ENCODE measurements at places on chromosomes 2 and 18. TPM values are rescaled to one million over a fixed set of nuclear protein-coding genes. Genes with fewer than 3 reads are reported as not detected.
A peak's percentile ranks its signal among the peaks of the same experiment; 100 is the strongest.

DNA sequence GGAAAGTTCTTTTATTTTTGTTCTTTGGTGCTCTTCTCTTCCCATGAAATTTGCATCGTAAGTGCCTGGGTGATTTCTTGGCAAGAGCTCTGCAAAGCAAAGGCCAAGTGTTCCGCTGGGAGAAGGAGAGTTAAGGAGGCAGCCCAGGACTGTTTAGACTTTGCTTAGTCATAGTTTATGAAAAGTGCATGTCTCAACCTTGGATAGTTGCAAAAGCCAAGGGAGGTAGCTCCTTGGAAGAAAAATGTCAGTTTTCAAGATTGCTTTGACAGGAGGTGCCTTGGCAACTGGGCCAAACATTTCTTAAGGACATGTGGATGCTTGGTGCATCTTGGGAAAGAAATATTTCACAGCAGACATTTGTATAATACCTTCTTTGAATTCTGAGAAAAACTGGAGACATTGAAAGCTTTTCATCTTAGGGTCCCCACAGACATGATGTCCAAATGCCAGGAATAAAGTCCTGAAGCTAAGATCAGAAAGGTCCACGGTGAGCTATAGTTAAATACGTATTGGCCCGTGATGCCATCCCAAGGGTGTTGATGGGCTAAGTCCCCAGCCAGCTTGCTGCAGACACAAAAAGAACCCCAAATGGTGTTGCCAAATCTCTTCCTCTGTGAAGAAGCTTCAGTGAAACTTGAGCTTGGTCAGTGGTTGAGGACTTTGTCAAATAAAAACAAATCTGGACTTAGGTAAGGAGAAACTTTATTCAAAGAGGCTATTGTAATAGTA lies 96.3 kb upstream of the THUMPD2 start:
- no peaks in the 10 kb centered on the region for H3K36me3 ChIP-seq
- H3K4me3 ChIP-seq: no peak overlapping the region
- H3K27ac ChIP-seq: no peak overlapping the region
- H3K4me1 ChIP-seq: no peaks in the 10 kb centered on the region
- DNase-seq: no peak

NLRC4 gene
- total RNA-seq: 0.26 TPM

C2orf15 gene
- total RNA-seq: 3.9 TPM

GALR1 gene
- total RNA-seq: not detected

SLC5A7 gene
- total RNA-seq: not detected

DNA sequence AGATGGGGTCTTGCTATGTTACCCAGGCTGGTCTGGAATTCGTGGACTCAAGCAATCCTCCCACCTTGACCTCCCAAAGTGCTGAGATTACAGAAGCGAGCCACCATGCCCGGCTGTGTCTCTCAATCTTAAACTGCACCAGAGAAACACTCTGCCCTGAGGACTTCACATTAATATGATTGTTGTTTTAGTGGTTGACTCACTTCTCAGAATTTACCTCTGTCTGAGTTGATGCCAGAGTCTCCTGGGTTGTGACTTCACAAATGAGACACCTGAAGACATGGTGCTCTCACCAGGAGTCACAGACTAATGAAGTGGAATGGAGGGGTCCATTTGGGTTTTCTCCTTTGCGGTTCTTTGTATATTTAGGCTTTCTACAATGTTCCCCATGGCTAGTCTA lies 61.0 kb upstream of the TGIF1 start:
- H3K27ac ChIP-seq: no peak overlapping the region
- DNase-seq: no peak
- no peaks in the 10 kb centered on the region for H3K36me3 ChIP-seq
- H3K4me1 ChIP-seq: no peaks in the 10 kb centered on the region

- H3K4me1 ChIP-seq: no peaks in the 10 kb centered on the region
- H3K27me3 ChIP-seq: no peaks in the 10 kb centered on the region
- no peak for DNase-seq
- no peak overlapping the region for H3K4me3 ChIP-seq
These were observed 361.6 kb downstream of the SOX11 start for GRCh38 chr2:6053743-6054142.

CLEC4F gene
- 3.3 TPM for total RNA-seq

PXDN gene
- 41.9 TPM for total RNA-seq

SKOR2 gene
- total RNA-seq: not detected

GRCh38 chr2:100809506-100809905 lies 10.4 kb upstream of the NPAS2 start:
- no peak for DNase-seq
- H3K27ac ChIP-seq: no peak overlapping the region
- no peaks in the 10 kb centered on the region for H3K36me3 ChIP-seq
- H3K4me3 ChIP-seq: no peak overlapping the region
- H3K4me1 ChIP-seq: peaks cover 9% of the 10 kb centered on the region
- no peaks in the 10 kb centered on the region for H3K27me3 ChIP-seq

DNA sequence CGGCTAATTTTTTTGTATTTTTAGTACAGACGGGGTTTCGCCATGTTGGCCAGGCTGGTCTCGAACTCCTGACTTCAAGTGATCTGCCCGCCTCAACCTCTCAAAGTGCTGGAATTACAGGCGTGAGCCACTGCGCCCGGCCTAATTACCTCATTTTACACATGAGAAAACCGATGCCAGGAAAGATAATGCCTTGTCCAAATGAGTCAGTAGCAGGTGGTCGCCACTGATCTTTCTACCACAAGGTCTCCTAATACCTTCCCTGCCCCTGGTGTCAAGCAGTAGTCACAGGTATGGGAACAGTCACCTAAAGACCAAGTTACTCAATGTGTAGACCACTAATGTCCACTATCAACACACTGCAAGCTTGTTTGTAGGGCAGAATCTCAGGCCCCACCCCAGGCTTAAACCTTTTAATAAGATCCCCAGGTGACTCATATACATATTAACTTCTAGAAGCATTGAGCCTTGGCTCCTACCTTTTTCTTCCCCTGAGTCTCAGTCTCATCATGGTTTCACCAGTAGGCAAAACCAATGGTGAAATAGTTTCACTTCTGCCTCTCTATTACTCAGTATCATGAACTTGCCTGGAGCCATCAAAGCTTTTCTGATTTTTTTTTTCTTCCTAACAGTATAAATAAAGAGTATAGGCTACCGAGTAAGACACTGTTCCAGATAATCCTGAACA lies 6.9 kb upstream of the EPB41L5 start:
- no peak overlapping the region for H3K4me3 ChIP-seq
- H3K27me3 ChIP-seq: no peaks in the 10 kb centered on the region
- no peak for DNase-seq
- no peaks in the 10 kb centered on the region for H3K36me3 ChIP-seq

DNA sequence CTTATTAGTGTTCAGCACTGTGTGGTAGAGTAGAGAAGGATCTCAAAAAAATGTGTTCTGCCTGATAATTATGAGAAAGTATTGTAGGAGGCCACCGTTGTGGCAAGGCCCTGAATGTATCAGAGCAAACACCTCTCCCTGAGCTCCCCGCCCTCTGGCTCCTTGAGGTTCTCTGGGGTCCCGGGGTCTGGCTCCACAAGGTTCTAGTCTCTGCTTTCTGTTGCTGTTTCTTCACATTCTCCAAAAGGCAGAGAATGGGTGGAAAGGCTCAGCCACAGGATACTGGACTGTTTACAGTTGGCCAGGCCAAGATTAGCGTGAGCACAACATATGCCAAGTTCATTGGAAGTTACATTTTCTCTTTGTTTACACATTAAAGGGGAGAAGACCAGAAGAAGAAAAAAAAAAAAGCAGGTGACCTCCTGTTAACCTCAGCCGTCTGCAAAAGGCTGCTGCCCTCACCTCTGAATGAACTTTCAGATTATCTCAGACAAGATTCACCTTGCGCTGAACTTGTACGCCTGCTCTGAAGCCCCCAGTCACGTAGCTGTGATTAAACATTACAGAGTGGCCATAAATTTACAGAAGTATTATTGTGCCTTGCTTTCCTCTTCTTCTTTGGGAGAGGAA lies 56.6 kb upstream of the CYP26B1 start:
- no peaks in the 10 kb centered on the region for H3K36me3 ChIP-seq
- H3K4me1 ChIP-seq: peaks cover 14% of the 10 kb centered on the region
- no peak overlapping the region for H3K27ac ChIP-seq
- H3K4me3 ChIP-seq: no peak overlapping the region
- no peaks in the 10 kb centered on the region for H3K27me3 ChIP-seq

GRCh38 chr2:53572696-53573095 lies 194.9 kb upstream of the CHAC2 start:
- no peak for DNase-seq
- H3K4me1 ChIP-seq: peaks cover 20% of the 10 kb centered on the region
- H3K27me3 ChIP-seq: no peaks in the 10 kb centered on the region
- no peak overlapping the region for H3K27ac ChIP-seq
- H3K36me3 ChIP-seq: no peaks in the 10 kb centered on the region

DNA sequence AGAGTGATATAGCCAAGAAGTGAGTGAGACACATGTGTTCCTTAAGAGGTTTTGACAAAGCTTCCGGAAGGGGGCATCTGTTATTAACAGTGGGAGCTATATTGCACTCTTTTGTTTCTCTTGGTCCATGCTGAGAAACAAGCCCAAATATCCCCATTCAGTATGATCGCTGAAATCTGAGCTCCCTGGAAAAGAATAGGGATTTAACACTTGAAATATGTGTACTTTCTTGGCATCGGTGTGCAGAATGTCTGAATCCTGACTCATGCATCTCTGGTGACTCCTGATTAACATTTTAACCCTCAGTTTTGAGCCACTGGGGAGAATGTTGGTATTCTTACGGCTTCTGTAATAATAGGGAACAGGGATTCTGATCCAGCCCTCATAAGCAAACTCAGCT lies 448.1 kb downstream of the TSN start:
- no peaks in the 10 kb centered on the region for H3K36me3 ChIP-seq
- no peak overlapping the region for H3K4me3 ChIP-seq
- H3K27ac ChIP-seq: no peak overlapping the region
- H3K27me3 ChIP-seq: no peaks in the 10 kb centered on the region

NPPC gene
- total RNA-seq: not detected

DNA sequence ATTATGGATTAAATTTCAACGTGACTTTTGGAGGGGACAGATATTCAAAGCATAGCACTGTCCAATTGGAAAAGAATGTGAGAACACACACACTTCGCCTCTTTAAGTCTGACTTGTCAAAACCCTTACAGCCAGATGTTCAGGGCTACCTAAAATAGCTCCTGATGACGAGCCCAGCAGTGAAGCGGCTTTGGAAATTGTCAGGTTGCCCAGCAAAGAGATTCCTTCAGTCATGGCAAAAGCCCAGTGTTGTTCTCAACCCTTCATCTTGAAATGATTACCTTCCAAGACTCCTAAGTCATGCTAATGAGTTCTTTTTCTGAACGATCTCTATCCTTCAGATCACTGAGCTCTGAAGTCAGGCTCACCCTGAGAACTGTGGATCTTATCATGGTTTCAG lies 436.6 kb downstream of the LRATD1 start:
- H3K27ac ChIP-seq: no peak overlapping the region
- DNase-seq: no peak
- no peaks in the 10 kb centered on the region for H3K36me3 ChIP-seq
- no peak overlapping the region for H3K4me3 ChIP-seq

- H3K4me3 ChIP-seq: no peak overlapping the region
- H3K27ac ChIP-seq: no peak overlapping the region
- H3K36me3 ChIP-seq: no peaks in the 10 kb centered on the region
These were observed 23.0 kb upstream of the ACTR2 start for GRCh38 chr2:65204461-65205210.

EIF2AK3 gene
- total RNA-seq: 43.6 TPM

CHRND gene
- not detected for total RNA-seq

GRCh38 chr2:3242747-3243369 lies 134.8 kb downstream of the EIPR1 start:
- peak; percentile 10 for DNase-seq
- no peak overlapping the region for H3K27ac ChIP-seq
- no peak overlapping the region for H3K4me3 ChIP-seq
- no peaks in the 10 kb centered on the region for H3K27me3 ChIP-seq
- H3K4me1 ChIP-seq: no peaks in the 10 kb centered on the region

DNA sequence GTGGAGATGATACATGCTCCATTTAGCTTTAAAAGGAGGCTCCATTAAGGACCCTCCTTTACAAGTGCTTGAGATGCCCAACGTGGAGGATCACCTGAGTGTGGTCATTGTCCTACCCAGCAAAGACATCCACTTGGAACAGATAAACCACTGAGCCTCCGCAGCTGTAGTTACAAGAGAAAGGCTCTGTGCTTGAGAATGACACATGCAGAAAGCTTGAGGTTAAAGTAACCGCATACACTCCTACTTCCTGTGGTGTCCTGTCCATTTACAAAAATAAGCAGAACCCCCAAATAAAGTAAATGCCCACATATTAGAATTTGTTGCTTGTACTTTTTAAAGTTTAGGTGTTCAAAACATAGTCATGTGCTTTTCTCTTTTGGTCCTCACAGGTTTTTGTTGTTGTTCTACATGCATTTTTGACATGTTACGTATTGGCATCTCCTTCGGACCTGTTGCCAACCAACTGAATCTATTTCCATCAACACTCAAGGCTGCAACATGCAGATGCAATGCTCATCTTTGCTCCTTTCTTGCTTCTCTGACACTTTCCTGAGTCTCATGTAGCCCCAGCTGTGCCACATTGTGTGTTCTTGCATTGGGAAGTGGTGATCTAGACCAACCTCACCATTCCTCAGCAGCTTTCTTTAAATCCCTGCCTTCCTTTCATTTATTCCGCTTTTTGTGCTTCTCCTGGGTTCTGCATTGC lies 56.0 kb downstream of the SERPINB7 start:
- H3K4me3 ChIP-seq: no peak overlapping the region
- no peaks in the 10 kb centered on the region for H3K4me1 ChIP-seq
- no peak for DNase-seq
- H3K27ac ChIP-seq: no peak overlapping the region

FN1 gene
- total RNA-seq: 27.4 TPM

- H3K27me3 ChIP-seq: no peaks in the 10 kb centered on the region
- H3K4me1 ChIP-seq: peaks cover 8% of the 10 kb centered on the region
- H3K36me3 ChIP-seq: no peaks in the 10 kb centered on the region
These were observed 147.5 kb upstream of the NCK2 start for GRCh38 chr2:105597011-105597805.

TRMT61B gene
- total RNA-seq: 9.9 TPM

GRCh38 chr2:28507796-28508764 lies 12.2 kb downstream of the PLB1 start:
- no peak overlapping the region for H3K4me3 ChIP-seq
- H3K4me1 ChIP-seq: peaks cover 3% of the 10 kb centered on the region
- no peak overlapping the region for H3K27ac ChIP-seq

DNA sequence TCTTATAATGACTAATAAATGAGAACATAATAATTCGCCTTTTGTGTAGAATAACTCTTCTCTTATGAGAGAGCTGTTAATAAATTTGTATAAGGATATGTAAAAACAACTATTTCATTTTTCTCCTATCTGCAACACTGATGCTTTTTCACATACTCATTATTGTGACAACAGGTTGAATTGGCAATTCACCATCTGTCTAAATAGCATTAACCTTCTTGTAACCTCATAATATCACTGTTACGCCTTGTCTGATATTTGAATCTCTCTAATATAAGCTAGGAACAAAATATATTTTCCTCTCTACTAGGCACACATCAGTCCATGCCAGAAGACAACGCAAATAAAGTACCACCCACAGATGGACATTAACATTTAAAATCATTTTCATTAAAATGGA lies 938.9 kb downstream of the CPS1 start:
- H3K4me1 ChIP-seq: no peaks in the 10 kb centered on the region
- H3K27me3 ChIP-seq: no peaks in the 10 kb centered on the region
- H3K27ac ChIP-seq: no peak overlapping the region
- H3K36me3 ChIP-seq: no peaks in the 10 kb centered on the region

LIPG gene
- total RNA-seq: 0.52 TPM
